ENCODE measurements at places on chromosomes 3 and 15.

DNA sequence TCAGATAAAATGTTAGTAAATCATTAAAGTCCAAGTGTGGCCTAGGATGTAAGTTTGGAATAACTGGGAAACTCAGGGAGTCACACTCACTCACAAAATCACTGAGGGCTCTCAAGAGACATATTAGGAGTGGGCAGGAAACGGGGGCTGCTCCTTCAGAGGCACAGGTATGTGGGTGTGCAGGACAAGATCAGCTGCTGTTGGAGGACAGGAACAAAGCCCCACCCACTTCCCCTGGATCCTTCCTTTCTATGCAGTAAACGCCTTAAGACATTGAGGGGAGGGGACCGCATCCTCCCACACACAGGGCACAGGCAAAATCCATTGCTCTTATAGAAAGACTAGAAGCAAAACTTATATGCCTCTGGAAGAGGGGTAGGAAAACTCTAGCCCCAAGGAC lies 30.2 kb downstream of the TM2D3 start:
- no peak for DNase-seq

GRCh38 chr3:46466273-46466672 lies 1.6 kb upstream of the LTF start:
- no peak for DNase-seq

GRCh38 chr15:99719096-99719541 lies 14.1 kb downstream of the LYSMD4 start:
- no peak for DNase-seq

- DNase-seq: no peak
These were observed 98.6 kb downstream of the TPRA1 start for GRCh38 chr3:127491909-127492308.
